Gastrocnemius medialis (tissue), 4 donors: ENCODE measurements at places on chromosomes 7 and 10. TPM values are rescaled to one million over a fixed set of nuclear protein-coding genes. Genes with fewer than 3 reads are reported as not detected.

WDR86 gene
- 0.13 TPM for total RNA-seq

LBX1 gene
- total RNA-seq: 25.9 TPM

FAM53B gene
- total RNA-seq: 140 TPM

CDH23 gene
- 0.53 TPM for total RNA-seq

SVOPL gene
- not detected for total RNA-seq

COL28A1 gene
- 15.2 TPM for total RNA-seq

NEBL gene
- total RNA-seq: 2.5 TPM

ARMH3 gene
- total RNA-seq: 14.9 TPM

TDRD1 gene
- total RNA-seq: 0.10 TPM

CCDC136 gene
- total RNA-seq: 0.61 TPM

TMEM273 gene
- total RNA-seq: 9.1 TPM

CRHR2 gene
- not detected for total RNA-seq

AZGP1 gene
- 10.3 TPM for total RNA-seq

TRAPPC14 gene
- total RNA-seq: 3.2 TPM

C10orf53 gene
- not detected for total RNA-seq

UPP1 gene
- total RNA-seq: 5.7 TPM

CFAP46 gene
- 10.6 TPM for total RNA-seq

TSPAN33 gene
- total RNA-seq: 9.0 TPM

RAPGEF5 gene
- total RNA-seq: 8.1 TPM

GPRIN2 gene
- total RNA-seq: not detected

HERC4 gene
- 25.2 TPM for total RNA-seq

CHCHD3 gene
- 146 TPM for total RNA-seq

BEND7 gene
- total RNA-seq: 23.7 TPM

CPA5 gene
- not detected for total RNA-seq

MALRD1 gene
- total RNA-seq: 0.75 TPM

BTRC gene
- 13.0 TPM for total RNA-seq

PDE6C gene
- total RNA-seq: not detected

DCLRE1A gene
- total RNA-seq: 4.7 TPM

RELN gene
- 0.73 TPM for total RNA-seq

ZSCAN21 gene
- 20.1 TPM for total RNA-seq

CHAT gene
- not detected for total RNA-seq

KLLN gene
- total RNA-seq: 0.13 TPM

AP5Z1 gene
- total RNA-seq: 11.2 TPM

GRB10 gene
- 88.6 TPM for total RNA-seq

CDK14 gene
- total RNA-seq: 8.0 TPM

FAM237B gene
- not detected for total RNA-seq

AUTS2 gene
- total RNA-seq: 2.5 TPM

C10orf71 gene
- total RNA-seq: 208 TPM

ZNF804B gene
- total RNA-seq: not detected

NME8 gene
- total RNA-seq: not detected

FOXP2 gene
- 16.9 TPM for total RNA-seq

ADAM12 gene
- total RNA-seq: not detected

GIMAP5 gene
- 13.5 TPM for total RNA-seq

PGAM2 gene
- total RNA-seq: 355 TPM

NSUN5 gene
- total RNA-seq: 36.4 TPM

INMT gene
- 6.5 TPM for total RNA-seq

PIK3CG gene
- total RNA-seq: 1.4 TPM

GNG11 gene
- 6.2 TPM for total RNA-seq

SFRP5 gene
- total RNA-seq: 2.2 TPM

SYT15 gene
- total RNA-seq: 1.0 TPM

CALML3 gene
- total RNA-seq: not detected

PLPP4 gene
- not detected for total RNA-seq

SPOCK2 gene
- 5.3 TPM for total RNA-seq

TSPAN13 gene
- total RNA-seq: 7.1 TPM

SRI gene
- total RNA-seq: 12.3 TPM

SLC16A9 gene
- total RNA-seq: 5.2 TPM
